ENCODE measurements at places on chromosomes 3 and 15. TPM values are rescaled to one million over a fixed set of nuclear protein-coding genes. Genes with fewer than 3 reads are reported as not detected.

DNA sequence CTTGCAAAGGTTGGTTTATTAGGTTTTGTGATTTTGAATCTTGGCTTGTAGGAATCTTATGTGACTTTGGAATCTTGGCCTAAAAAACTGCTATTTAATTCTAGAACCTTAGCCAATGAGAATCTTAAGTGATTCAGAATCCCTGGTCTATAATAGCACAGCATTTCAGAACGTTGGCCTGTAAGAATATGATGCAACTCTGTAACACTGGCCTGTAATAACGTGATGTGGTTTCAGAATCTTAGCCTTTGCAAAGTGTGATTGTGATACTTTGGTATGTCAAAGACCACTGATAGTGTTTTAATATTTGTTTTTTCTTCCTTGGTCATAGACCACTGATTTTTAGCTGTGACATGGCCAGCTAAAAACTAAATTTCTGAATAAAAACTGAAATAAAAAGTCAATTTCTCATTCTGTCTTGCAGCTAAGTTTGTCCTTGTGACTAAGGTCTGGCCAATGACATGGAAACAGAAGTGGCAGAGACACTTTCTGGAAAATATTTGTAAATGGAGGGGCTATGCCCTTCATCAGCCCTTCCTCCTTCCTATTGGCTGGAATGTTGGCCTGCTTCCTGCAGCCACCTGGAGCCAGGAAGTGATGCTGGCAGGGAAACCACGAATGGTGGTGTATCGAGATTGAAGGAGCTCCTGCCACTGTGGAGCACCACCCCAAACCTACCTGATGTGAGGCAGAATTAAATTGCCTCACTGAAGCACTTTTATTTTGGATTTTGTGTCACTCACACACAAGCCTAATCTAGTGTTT is 42.3 kb upstream of the CORO2B start:
- no peak for DNase-seq

Gene GPR156
- total RNA-seq: not detected

DNA sequence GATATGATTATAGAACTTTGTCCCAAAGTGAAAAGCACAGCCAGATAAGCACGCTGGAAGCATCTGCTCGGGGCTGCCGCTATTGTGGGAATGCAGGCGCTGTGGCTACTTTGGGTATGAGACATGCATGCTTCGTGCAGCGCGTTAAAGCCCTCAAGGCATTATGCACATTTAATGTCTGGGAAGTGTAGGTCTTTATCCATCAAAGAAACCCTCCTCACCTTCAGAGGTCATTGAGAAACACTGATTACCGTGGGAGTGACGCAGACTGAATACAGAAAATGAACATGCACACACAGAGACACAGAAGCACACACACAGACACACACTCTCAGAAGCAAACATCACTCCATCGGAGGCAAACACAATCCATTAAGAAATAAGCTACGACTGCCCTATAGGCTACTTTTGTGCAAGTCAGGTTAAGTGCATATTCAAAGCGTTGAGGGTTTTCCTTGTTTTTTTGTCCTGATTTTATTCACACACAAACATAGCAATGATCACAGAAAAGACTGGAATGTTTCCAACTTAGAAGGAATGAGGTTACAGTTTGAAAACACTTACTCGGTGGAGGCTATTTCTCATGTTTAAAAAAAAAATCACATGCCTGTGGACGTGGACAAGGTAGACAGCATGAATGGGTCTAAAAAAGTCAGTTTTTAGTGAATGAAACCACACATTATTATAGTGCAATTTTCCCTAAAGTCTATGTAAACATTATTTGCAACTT is 68.5 kb downstream of the PLCH1 start:
- DNase-seq: no peak

GRCh38 chr3:45154641-45155147 is 8.5 kb upstream of the CDCP1 start:
- no peak for DNase-seq

DNA sequence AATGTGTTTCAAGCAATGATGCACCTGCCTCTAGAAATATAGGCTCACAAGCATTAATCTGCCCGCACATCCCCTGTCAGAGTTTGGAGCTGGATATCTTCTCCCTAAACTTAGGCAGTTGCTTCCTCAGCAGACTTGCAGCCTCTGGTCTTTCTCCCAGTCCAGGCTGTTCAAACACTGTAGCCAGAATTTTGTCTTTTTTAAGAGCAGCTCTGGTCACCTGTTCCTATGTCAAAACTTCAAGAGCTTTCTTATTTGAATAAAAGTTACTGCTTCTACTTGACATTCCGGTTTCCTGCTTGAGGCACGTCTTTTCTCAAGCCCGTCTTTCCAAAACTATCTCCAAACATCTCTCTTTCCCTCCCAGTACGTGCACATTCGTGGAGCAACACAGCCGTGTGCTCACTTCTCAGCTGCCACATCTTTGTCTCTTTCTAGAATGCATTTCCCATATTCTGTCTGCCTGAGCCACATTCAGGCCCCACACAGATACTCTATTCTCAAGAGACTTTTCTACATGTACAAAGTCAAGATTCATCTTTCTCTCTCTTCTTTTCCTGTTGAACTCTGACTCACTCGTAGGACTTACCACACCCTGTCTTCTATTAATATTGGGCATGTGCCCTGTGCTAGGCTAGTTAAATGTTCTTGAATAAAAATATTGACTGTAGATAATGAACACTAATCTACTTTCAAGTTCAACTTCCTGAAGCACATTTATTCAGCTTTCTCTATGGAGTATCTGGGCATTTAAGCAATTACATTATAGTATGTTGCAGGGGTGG is 307.7 kb upstream of the SOX2 start:
- DNase-seq: no peak

DNA sequence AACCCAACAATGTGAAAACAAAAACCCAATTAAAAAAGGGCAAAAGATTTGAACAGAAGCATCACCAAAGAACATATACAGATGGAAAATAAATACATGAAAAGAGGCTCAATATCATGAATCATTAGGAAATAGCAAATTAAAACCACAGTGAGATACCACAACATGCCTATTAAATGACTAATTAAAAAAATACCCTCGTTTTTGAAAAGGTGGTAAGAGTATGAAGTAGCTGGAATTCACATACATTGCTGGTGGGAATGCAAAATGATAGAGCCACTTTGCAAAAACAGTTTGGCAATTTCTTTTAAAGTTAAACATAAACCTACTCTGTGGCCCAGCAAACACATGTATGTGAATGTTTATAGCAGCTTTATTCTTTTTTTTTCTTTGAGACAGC is 75.8 kb downstream of the B3GNT5 start:
- DNase-seq: no peak

Gene SKOR1
- 0.25 TPM for total RNA-seq

- DNase-seq: no peak
Observed at GRCh38 chr3:23159929-23160328, 43.2 kb upstream of the UBE2E2 start.

Gene NLGN1
- total RNA-seq: 4.7 TPM

DNA sequence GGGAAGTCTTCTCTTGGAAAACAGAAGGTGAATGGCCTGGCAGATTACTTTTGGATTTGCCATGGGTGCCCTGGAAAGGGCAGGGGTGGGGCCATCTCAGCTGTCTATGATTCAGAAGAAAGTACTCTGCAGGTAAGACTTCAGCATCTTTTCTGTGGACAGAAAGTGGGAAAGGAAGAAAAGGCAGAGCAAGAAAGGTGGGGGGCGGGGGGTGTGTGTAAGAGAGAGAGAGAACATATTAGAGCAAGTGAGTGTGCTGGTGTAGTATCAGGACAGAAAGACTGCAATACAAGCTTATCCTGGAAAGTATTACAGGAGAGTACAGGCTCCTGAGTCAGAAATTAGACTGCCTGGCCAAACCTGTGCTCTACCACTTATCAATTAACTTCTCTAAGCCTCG is 5.5 kb downstream of the TAGLN3 start:
- no peak for DNase-seq

- DNase-seq: no peak
Observed at GRCh38 chr15:33641069-33641468, 327.2 kb upstream of the CHRM5 start.

DNA sequence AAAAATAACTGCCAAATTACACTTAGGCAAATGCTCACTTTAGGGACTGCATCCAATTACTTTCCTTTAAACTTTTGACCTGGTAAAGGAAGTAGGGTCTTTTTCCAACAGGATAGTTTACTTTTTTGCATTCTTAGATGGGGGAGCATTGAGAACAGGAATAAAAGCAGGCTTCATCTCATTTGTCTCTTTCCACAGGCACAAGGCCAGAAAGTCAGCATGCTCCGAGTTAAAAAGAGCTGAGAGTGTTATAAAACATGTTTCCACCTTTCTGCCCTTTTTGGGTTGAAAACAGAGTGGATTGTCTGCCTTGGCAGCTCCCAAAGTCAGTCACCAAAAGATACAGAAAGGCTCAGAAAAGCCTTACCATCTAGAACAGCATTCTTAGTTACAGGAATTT is 404.9 kb upstream of the ALCAM start:
- no peak for DNase-seq

- no peak for DNase-seq
Observed at GRCh38 chr15:80929689-80930088, 59.9 kb downstream of the MESD start.

GRCh38 chr3:172150268-172150667 is 110.9 kb downstream of the FNDC3B start:
- DNase-seq: no peak

Gene CPN2
- total RNA-seq: not detected

Gene TMEM207
- not detected for total RNA-seq

Gene NMD3
- 49.1 TPM for total RNA-seq

DNA sequence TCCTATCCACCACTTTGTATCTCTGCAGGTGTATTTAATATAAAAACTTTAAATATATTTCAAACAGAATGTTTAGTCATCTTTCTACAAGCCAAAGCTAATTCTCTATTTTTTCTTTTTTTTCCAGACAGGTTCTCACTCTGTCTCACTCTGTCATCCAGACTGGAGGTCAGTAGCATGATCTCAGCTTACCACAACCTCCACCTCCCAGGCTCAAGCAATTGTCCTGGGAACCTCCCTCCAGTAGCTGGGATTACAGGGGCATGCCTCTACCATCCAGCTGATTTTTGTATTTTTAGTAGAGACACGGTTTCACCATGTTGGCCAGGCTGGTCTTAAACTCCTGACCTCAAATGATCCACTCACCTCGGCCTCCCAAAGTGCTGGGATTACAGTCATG is 202.6 kb downstream of the VGLL3 start:
- DNase-seq: no peak

DNA sequence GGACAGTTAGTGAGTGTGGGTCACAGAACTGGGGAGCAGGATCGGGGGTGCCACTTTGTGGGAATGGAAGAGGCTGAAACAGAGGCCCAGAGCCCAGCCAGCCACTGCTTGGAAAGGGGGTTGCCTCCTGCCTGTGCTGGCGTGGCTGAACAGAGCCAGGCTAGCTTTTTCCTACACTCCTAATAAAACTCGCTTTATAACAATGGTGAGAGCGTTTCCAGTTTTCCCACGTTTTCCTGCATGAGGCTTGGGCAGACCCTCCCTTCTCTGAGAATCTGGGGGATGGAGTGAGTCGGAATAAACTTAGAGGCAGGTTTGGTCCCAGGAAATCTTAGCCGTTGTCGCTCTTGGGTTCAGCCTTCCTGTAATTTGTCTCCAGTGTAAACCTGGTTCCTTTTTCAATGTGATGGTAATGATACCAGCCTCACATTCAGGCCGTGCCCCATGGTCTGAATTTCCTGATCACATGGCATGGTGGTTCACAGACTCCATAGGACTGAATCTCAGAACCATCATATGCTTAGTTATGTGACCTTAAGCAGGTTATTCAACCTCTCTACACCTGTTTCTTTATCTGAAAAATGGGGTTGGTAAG is 6.5 kb upstream of the FGD5 start:
- no peak for DNase-seq

- DNase-seq: no peak
Observed at GRCh38 chr3:160330109-160330508, 68.9 kb downstream of the IFT80 start.

Gene SHF
- total RNA-seq: 15.0 TPM

- no peak for DNase-seq
Observed at GRCh38 chr3:52859686-52860423, 25.0 kb upstream of the MUSTN1 start.

Gene C2CD4B
- 0.49 TPM for total RNA-seq

- no peak for DNase-seq
Observed at GRCh38 chr15:78775472-78775871, 35.8 kb downstream of the ADAMTS7 start.

Gene PRR20G
- total RNA-seq: not detected

Gene MUSTN1
- 30.2 TPM for total RNA-seq

DNA sequence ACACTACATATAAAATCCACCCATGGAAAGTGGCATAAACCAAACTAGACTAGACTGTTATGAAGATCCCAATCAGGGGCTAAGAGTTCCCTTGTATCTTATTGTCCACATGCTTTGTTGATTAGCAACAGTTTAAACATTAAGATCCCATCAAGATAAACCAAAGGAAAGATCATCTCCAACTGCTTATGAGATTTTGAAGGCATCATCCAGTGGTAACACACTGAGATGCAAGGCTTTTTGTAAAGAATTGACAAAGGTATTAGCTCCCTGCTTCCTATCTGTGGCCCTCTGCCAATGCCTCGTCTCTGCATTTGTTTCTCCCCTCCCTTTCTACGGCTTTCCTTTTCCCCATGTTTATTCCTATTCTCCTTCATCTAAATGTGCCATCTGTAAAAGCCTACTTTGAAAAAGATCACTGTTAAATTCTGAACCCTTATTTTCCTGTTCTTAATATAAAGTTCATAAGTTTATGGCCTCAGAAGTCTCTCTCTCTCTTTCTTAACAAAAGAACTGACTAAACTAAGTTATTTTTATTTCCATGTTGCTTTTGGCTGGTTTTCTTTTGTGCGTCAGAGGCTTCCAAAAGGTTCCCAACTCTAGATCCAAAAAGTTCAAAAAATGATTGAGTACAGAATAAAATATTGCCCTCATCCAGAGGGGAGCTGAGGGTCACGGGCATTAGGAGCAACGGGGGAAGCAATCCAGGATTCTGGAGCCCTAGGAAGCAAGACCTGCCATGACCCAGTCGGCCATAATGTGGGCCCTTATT is 5.5 kb downstream of the PLD1 start:
- DNase-seq: no peak

DNA sequence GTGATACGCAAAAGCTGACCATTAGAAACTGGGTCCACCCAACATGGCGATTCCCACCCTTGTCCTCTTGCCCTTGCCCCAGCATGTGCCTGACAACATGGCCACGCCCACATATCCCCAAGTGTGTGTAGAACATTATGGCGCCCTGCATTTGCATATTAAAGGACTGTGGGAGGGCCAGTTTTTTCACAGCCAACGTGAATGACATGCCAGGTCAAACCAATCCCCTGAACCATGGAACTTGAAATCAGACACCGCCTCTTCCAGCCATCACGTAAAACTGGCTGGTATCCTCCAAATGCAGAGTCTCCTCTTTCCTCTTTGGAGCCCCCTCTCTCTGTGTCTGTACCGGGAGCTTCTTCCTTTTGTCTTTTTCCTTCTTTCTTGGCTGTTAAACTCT is 156.7 kb upstream of the EPHA6 start:
- DNase-seq: no peak

- peak; percentile 77 for DNase-seq
Observed at GRCh38 chr3:46663591-46664135, 29.8 kb downstream of the ALS2CL start.

GRCh38 chr3:192296845-192297244 is 430.5 kb downstream of the FGF12 start:
- DNase-seq: no peak

Gene PPARG
- 28.5 TPM for total RNA-seq

Gene RETNLB
- not detected for total RNA-seq

GRCh38 chr3:193655831-193656433 is 62.9 kb downstream of the OPA1 start:
- no peak for DNase-seq

Gene CFAP20DC
- total RNA-seq: 5.4 TPM

Gene TIPARP
- 44.0 TPM for total RNA-seq

- no peak for DNase-seq
Observed at GRCh38 chr15:55344206-55344605, 25.2 kb downstream of the PIGB start.

Gene SLC15A2
- total RNA-seq: 0.49 TPM

All from vagina (tissue), 2 donors.